Naive B cell (primary cell): ENCODE measurements at places on chromosomes 3 and 15.
A peak's percentile ranks its signal among the peaks of the same experiment; 100 is the strongest.

DNA sequence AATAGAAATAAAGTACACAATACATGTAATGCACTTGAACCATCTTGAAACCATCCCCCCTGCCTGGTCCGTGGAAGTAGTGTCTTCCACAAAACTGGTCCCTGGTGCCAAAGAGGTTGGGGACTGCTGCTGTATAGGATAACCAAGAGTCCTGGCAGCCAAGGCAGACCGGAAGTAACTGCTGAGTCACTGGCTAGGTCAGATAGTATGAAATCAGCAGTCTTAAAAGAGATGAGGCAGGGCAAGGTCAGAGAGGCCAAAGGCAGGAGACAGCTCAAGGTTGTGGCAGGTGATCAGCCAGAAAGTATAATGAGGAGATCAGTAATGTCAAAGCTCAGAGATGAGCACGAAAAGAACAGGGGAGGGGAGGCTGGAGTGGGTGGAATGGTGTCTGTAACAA is 60.2 kb downstream of the MAP3K13 start:
- no peak for DNase-seq

GRCh38 chr3:161412123-161412522 is 40.8 kb upstream of the SPTSSB start:
- DNase-seq, result no peak

DNA sequence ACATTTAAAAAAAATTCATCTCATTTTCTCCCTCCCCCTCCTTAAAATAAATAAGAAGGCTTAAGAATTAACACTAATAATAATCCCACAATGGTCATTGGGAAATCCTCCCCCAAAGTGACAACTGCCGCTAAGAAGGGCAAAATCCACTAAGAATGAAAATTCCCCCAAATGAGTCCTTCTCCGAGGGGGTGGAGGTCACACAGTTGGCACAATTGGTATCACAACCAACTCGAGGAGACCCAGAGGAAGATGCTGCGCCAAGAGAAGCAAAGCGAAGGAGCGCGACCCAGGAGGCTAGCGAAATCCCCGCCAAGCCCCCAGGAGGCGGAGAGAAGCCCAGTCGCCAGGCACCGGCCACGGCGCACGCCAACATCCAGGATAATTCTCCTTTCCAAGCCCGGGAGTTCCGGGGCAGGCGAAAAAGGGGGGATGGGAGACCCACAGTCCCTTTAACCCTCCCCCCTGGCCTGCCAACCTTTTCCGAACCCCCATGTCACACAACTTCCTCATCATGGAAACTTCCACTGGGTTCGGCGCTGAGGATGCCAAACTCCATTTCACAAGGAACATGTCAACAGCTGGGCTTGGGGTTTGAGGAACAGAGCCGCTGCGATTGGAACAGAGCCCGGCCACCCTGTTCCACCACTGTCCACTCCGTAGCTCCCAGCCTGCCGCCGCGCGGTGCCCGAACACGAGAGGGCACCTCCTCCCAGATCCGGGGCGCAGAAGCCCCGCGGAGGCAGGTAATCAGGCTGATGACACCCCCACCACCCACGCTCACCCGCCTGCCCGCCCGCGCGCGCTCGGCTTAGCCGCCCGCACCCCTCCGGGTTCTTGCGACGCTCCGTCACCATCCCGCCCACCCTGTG is 668 bp downstream of the THRB start:
- peak; percentile 52 for DNase-seq

DNA sequence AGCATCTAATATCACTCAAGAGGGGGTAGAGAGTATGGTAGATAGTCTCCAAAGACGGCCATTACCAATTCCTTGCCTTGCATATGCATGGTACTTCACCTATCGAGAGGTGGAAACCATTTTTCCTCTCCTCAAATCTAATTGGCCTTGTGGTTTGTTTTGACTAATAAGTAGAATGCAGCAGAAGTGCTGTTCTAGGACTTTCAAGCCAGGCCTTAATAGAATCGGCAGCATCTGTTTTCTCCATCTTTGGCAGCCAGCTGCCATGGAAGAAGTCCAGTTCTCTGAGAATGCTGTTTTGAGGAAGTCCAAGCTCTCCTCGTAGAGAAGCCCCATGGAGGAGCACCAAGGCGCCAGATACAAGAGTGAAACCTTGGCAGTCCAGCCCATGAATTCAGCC is 59.1 kb upstream of the RASGRP1 start:
- no peak for DNase-seq

- DNase-seq, result no peak
Observed at GRCh38 chr3:149703466-149703865, 45.6 kb upstream of the WWTR1 start.

GRCh38 chr3:195467641-195468390 is 25.0 kb upstream of the ACAP2 start:
- DNase-seq, result no peak

GRCh38 chr3:57059411-57059810 is 1.1 kb upstream of the SPATA12 start:
- DNase-seq, result no peak

DNA sequence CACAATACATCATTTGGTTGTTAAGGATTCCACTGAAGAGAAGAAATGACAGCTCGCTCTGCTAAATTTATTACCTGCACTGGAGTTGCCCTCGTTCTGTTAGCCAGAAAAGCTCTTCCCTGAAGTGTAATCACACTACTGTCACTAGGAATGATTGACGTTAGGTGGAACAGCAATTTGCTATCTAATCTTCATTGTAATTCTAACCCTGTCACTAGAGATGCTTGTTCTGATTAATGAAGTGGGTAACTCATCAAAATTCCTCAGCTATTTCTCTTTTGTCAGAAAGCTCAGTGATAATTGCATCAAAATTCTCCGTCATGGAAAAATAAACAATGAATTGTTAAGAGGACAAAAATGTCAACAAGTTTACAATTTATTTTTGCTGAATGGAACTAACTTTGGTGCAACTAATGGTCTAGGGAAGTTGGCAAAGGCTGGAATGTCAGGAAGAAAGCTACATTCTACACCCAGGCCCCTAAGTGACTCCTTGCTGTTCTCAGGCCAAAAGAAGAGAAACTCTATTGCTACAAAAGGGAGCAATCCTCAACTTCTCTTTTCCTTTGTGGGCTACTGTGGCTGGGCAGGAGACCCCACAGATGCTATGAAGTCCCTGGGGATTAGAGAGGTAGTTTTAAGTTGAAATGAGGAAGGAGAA is 34.1 kb downstream of the CCDC191 start:
- no peak for DNase-seq

GRCh38 chr15:55530861-55531313 is 22.9 kb upstream of the DNAAF4 start:
- DNase-seq, result no peak

GRCh38 chr3:52857133-52857532 is 22.3 kb upstream of the MUSTN1 start:
- no peak for DNase-seq

DNA sequence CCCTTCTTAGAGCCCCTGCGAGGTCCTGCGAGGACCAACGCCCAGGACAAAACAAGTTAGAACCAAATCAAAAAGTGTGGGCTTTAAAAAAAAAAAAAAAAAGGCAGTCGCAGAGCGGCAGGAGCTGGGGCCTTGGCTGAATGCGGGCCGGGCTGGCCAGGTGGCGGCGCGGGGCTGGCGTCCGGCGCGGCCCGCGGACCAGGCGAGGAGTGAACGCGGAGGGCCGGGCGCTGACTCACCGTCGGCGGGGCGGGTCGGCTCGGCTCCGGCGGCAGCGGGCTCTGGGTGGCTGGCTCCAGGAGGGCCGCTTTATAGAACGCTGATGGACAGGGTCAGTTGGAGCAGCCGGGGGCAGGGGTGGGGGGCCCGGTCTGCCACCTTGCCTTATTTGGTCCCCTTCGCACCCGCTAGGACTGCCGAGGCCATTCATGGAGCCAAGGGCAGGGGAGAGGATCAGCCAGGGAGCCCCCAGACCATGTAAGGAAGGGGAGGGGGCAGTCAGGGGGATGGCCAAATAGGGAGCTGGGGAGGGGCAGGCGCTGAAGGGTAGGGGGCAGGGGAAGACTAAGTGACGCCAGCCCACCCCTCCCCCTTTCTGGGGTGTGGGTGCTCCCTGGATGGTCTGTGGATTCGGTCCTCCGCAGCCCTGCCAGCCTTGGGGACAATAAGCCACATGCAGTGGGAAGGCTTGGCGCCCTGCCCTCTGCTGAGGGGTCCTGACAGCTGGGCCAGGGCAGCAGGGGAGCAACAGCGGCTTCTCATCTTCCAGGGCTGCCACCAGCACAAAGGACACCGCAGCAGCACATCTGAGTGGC is at the start of gene ACTC1:
TSS of gene ACTC1 (minus strand) at position 283 of the 815 bp plus-strand sequence. CDS start 741 bp downstream, outside the sequence.
- no peak for DNase-seq

DNA sequence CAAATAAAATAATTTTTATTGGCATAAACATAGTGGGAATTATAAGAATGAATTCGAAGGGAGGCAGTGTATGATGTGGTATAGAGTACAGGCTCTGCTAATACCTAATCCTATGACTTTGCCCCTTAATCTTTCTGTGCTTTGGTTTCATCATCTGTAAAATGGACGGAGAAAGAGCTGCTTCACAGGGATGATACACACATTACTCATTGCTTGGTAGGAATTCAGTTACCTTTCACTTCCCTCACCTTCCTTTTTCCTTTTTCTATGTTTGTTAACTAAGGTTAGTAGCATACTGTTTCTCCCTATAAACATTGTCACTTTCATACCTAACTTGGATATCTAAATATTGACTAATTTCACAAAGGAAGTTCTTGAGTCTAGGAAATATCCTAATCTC is 36.2 kb downstream of the LEKR1 start:
- no peak for DNase-seq

GRCh38 chr3:111675846-111676210 is 80.7 kb upstream of the ZBED2 start:
- no peak for DNase-seq

DNA sequence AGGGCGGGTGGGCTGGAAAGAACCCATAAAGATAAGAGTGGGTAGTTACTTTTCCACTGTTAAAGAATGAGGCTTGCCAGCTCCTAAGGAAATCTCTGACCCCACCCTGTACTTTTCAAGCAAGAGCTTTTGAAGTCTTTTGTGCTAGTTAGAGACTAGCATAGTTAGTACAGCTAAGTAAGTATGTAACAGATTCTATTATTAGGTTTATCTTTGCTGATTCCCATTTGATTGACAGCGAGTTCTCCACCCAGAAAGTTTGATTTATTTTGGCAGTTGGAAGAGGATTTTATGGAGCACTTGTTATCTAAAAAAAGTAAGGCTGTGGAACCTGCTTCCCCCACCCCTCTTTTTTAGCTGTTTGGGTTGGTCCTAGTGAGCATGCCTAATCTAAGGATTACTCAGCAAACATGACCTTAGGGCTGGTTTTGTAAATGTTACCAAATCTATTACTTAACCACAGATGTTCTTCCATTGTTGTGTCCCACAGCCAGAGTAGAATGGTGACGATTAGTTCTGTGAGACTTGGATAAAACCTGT is 57.6 kb downstream of the FNDC3B start:
- DNase-seq, result no peak

DNA sequence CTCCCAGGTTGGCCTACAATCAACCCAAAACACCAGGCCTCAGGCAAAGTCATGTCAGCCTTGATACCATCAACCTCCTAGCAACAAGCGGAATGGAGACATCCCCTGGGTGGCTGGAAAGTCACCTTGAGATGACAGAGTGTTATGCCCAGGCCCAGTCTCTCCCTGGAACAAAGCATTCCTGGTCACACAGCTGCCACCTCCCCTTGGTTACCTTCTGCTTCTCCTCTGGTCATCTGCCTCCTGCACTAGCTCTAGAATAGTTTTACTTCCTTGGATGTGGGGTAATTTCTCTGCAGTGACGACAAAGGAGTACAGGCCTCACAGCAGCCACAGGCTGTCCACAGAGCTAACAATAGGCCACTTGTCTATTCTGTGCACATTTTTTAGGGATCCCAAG is 114.9 kb downstream of the RFTN1 start:
- no peak for DNase-seq

DNA sequence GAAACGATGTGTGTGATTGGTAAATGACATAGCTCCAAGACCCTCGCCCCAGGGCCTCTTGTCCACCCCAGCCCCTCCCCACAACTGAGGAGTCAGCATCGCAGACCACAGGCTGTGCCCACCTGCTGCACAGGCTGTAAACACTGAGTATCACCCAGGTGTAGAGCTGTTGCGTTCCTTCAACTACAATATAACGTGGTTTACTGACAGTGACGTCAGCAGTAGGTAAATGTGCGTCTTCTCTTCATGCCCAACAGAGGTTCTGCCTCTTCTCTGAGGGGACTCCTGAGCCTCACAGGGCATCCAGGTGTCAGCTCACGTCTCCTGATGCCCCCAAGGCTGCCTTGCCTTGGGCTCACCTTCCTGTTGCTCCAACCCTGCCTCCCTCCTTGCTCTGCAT is 395.1 kb downstream of the CACNA2D3 start:
- no peak for DNase-seq

- no peak for DNase-seq
Observed at GRCh38 chr3:123314359-123315270, 112.9 kb downstream of the SEC22A start.

- peak; percentile 54 for DNase-seq
Observed at GRCh38 chr15:79184465-79184892, 93.9 kb upstream of the RASGRF1 start.

- no peak for DNase-seq
Observed at GRCh38 chr3:117052395-117052794, 342.8 kb downstream of the TUSC7 start.

- DNase-seq, result no peak
Observed at GRCh38 chr15:46543626-46544025, 908.8 kb downstream of the SQOR start.

DNA sequence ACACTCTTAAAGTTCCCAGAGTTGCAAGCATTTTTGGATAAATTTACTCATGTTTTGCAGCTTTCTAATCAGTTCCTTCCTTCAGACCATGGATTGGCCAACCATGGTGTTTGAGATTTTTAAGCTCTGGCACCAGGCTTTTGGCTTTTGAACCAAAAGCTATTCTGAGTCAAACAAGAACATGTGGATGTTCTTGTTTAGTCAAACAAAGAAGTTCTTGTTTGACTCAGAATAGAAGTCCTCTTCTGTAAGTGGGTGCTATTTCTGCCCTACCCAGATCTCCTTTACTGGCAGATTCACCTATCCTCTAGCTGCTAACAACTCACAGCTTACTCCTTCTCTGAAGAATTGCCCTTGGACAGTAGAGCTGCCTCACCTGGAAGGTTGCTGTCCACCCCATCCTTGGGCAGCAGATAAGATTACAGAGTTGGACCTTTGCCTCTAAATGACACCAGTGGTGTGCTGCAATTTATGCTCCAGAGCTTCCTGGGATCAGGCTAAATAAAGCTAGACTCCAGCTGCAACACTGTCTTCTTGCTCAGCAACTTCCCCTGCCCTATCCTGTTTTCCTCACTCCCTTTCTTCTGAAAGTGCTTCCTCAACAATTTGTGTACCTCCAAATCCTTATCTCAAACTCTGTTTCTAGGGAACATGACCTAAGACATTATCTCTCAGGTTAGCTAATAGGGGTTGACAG is 65.6 kb downstream of the COL6A6 start:
- no peak for DNase-seq

DNA sequence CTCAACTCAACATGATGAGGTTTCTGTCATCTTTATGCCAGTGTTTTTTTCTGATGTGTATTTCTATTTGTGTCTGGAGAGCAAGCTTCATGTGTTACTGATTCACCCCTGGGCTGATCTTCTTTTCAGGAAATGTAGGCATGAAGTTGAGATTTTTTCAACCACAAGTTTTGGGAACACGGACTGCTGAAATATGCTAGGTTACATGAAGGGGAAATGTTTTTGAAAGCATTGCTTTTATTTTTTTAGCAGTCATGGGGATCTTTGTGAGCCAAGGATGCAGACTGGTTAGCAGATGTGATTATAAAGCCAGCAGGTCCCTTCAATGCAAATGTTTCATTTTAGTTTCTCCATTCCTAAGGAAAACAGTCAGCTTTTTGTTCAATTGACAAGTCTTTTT is 219.3 kb upstream of the COL8A1 start:
- no peak for DNase-seq
